Effector memory CD4-positive, alpha-beta T cell (primary cell): ENCODE measurements at places on chromosomes 12 and 14.
A peak's percentile ranks its signal among the peaks of the same experiment; 100 is the strongest.

GRCh38 chr12:47473091-47473490, 232.7 kb downstream of the RPAP3 start:
- H3K36me3 ChIP-seq = no peaks in the 10 kb centered on the region
- H3K27ac ChIP-seq = no peak overlapping the region
- no peak for DNase-seq
- H3K27me3 ChIP-seq = no peaks in the 10 kb centered on the region

GRCh38 chr14:51733147-51733546, 81.4 kb downstream of the FRMD6 start:
- H3K27ac ChIP-seq = no peak overlapping the region
- peaks cover 2% of the 10 kb centered on the region for H3K27me3 ChIP-seq
- no peak overlapping the region for H3K4me3 ChIP-seq
- H3K36me3 ChIP-seq = no peaks in the 10 kb centered on the region
- no peaks in the 10 kb centered on the region for H3K4me1 ChIP-seq
- no peak for DNase-seq

GRCh38 chr14:68666899-68667298, 126.0 kb downstream of the ZFP36L1 start:
- no peak overlapping the region for H3K27ac ChIP-seq
- no peak for DNase-seq
- H3K27me3 ChIP-seq = no peaks in the 10 kb centered on the region
- no peak overlapping the region for H3K4me3 ChIP-seq
- no peaks in the 10 kb centered on the region for H3K36me3 ChIP-seq
- no peaks in the 10 kb centered on the region for H3K4me1 ChIP-seq

DNA sequence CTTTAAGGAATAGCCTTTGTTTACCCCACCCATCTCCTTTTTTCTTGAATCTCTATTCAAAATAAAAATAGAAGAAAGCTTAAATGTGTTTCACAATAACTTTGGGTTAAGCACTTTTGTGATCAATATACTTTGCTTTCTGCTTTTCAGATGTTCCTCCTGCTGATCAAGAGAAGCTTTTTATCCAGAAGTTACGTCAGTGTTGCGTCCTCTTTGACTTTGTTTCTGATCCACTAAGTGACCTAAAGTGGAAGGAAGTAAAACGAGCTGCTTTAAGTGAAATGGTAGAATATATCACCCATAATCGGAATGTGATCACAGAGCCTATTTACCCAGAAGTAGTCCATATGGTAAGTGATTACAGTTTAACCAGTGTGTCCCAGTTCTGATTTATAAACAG, 95.0 kb downstream of the PPP2R5C start:
- H3K4me3 ChIP-seq = no peak overlapping the region
- H3K4me1 ChIP-seq = peaks cover 21% of the 10 kb centered on the region
- H3K27ac ChIP-seq = no peak overlapping the region
- DNase-seq = no peak
- no peaks in the 10 kb centered on the region for H3K27me3 ChIP-seq

GRCh38 chr14:77206877-77207389, 25.3 kb downstream of the TMEM63C start:
- no peaks in the 10 kb centered on the region for H3K4me1 ChIP-seq
- no peaks in the 10 kb centered on the region for H3K36me3 ChIP-seq
- DNase-seq = no peak

GRCh38 chr12:44098786-44099185, 262.9 kb downstream of the TMEM117 start:
- no peak overlapping the region for H3K4me3 ChIP-seq
- H3K27ac ChIP-seq = no peak overlapping the region
- H3K36me3 ChIP-seq = no peaks in the 10 kb centered on the region
- no peak for DNase-seq
- H3K27me3 ChIP-seq = no peaks in the 10 kb centered on the region
- no peaks in the 10 kb centered on the region for H3K4me1 ChIP-seq

- H3K27me3 ChIP-seq = peaks cover 3% of the 10 kb centered on the region
- H3K36me3 ChIP-seq = no peaks in the 10 kb centered on the region
- peaks cover 7% of the 10 kb centered on the region for H3K4me1 ChIP-seq
- H3K27ac ChIP-seq = peak overlapping the region; percentile 43
Observed at GRCh38 chr12:2692080-2692479, 102.7 kb upstream of the FKBP4 start.

GRCh38 chr12:79835377-79835843, 99.5 kb downstream of the PPP1R12A start:
- DNase-seq = no peak
- peaks cover 14% of the 10 kb centered on the region for H3K36me3 ChIP-seq
- no peaks in the 10 kb centered on the region for H3K4me1 ChIP-seq
- H3K4me3 ChIP-seq = no peak overlapping the region
- no peaks in the 10 kb centered on the region for H3K27me3 ChIP-seq

DNA sequence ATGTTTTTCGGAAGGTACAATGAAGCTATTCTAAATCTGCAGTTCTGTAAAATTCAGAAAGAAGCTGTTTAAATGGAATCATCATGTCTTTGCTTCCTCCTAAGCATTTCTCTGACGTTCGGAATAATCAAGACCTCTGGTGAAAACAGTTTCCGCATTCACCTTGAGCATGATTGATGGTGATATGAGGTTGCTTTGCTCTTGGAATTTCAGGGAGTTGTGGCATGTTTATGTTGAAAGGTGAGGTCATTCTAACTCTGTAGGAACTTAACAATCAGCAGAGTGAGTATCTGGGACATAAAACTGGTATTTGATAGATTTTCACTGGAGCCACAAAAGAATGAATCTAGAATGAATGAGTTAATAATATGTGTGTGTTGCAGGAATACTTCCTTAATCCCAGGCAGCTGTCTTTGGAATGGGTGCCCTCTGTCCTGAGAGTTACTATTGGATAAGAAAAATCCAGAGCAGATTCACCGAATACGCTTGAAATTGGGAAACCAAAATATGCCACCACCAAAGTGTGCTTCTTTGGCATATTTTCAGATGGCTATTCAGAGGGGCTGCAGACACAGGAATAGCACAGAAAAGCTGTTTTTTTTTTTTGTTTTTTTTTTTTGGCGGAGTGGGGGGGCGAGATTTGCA, 599.1 kb downstream of the CCER1 start:
- H3K27me3 ChIP-seq = no peaks in the 10 kb centered on the region
- no peak overlapping the region for H3K4me3 ChIP-seq
- no peaks in the 10 kb centered on the region for H3K36me3 ChIP-seq

GRCh38 chr14:72852194-72852593, 41.7 kb downstream of the DPF3 start:
- H3K4me3 ChIP-seq = no peak overlapping the region
- DNase-seq = no peak
- no peak overlapping the region for H3K27ac ChIP-seq
- H3K4me1 ChIP-seq = no peaks in the 10 kb centered on the region

GRCh38 chr14:75559451-75560222, 18.8 kb upstream of the FLVCR2 start:
- H3K27me3 ChIP-seq = no peaks in the 10 kb centered on the region
- no peaks in the 10 kb centered on the region for H3K36me3 ChIP-seq
- no peak for DNase-seq
- H3K4me3 ChIP-seq = no peak overlapping the region
- no peak overlapping the region for H3K27ac ChIP-seq
- peaks cover 8% of the 10 kb centered on the region for H3K4me1 ChIP-seq

DNA sequence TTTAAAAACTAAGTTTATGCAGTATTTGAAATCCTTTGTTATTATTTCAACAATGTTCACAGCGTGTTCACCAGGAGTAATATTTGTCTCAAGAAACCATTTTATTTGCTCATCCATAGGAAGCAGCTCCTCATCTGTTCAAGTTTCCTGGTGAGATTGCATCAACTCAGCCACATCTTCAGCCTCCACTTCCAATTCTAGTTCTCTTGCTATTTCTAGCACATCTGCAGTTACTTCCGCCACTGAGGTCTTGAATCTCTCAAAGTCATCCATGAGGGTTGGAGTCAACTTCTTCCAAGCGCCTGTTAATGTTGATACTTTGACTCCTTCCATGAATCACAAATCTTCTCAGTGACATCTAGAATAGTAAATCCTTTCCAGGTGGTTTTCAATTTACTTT, 18.0 kb downstream of the CLEC9A start:
- H3K4me1 ChIP-seq = no peaks in the 10 kb centered on the region
- H3K4me3 ChIP-seq = no peak overlapping the region
- H3K27me3 ChIP-seq = peaks cover 3% of the 10 kb centered on the region
- DNase-seq = no peak
- no peaks in the 10 kb centered on the region for H3K36me3 ChIP-seq
- H3K27ac ChIP-seq = no peak overlapping the region

GRCh38 chr12:68915055-68915454, 17.9 kb downstream of the CPM start:
- no peak for DNase-seq
- H3K27me3 ChIP-seq = no peaks in the 10 kb centered on the region

DNA sequence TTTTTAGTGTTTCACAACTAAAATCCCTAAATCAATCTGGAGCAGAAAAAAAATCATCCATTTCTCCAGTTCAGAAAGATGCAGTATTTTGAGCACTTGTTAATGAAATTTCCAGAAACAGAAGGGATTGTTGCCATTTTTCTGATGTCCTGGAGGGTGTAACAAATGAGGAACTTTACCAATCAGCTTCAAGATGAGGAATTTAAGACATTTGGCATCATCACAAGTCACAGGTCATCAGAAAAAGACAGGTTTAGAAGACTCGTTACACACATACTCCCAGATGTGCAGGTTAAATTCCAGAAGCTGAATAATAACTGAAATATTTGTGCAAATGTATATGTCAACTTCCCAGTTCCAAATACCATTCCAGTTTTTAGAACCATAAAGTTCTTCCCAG, 482 bp upstream of the PSMC1 start:
- H3K4me3 ChIP-seq = peak overlapping the region; percentile 93
- DNase-seq = no peak
- no peaks in the 10 kb centered on the region for H3K27me3 ChIP-seq
- peak overlapping the region; percentile 80 for H3K27ac ChIP-seq

DNA sequence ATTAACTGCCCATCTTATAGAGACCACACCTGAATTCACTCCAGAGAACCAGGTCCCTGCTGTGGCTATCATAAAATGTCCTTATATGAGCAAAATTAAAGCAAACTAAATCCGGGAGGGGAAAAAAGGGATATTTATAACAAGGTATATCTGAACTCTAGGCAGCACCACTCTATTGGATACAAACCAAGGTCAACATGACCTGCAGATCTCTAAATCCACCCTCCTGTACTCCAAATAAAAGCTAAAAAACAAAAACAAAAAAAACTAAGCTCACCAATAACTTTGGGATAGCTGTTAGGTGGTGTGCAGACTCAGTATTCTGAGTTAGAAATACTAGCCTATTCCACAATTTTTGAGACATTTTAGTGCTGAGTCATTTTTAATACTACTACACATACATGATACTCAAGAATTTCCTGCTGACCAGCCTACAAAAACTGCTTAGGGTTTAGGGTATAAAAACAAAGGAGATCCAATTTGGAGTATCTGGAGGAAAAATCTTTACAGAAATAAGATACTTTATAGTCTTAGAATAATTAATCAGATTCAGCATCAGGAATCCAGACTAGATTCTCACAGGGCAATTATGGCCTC, 46.6 kb upstream of the LTBP2 start:
- H3K27me3 ChIP-seq = no peaks in the 10 kb centered on the region
- H3K36me3 ChIP-seq = peaks cover 29% of the 10 kb centered on the region
- DNase-seq = no peak
- H3K27ac ChIP-seq = no peak overlapping the region
- H3K4me3 ChIP-seq = no peak overlapping the region
- H3K4me1 ChIP-seq = no peaks in the 10 kb centered on the region

GRCh38 chr14:76531085-76531484, 155.1 kb downstream of the ESRRB start:
- no peaks in the 10 kb centered on the region for H3K4me1 ChIP-seq
- no peak overlapping the region for H3K27ac ChIP-seq
- H3K36me3 ChIP-seq = no peaks in the 10 kb centered on the region

- no peak overlapping the region for H3K27ac ChIP-seq
- DNase-seq = no peak
- H3K4me1 ChIP-seq = no peaks in the 10 kb centered on the region
- no peak overlapping the region for H3K4me3 ChIP-seq
- no peaks in the 10 kb centered on the region for H3K36me3 ChIP-seq
Observed at GRCh38 chr14:59037086-59037485, 151.4 kb upstream of the DAAM1 start.

GRCh38 chr12:109573914-109574244, 285 bp downstream of the MVK start:
- H3K4me3 ChIP-seq = peak overlapping the region; percentile 48
- H3K27ac ChIP-seq = peak overlapping the region; percentile 84
- H3K27me3 ChIP-seq = no peaks in the 10 kb centered on the region
- peaks cover 7% of the 10 kb centered on the region for H3K4me1 ChIP-seq
- peaks cover 16% of the 10 kb centered on the region for H3K36me3 ChIP-seq
